ENCODE measurements at places on chromosomes 12 and 14.
A peak's percentile ranks its signal among the peaks of the same experiment; 100 is the strongest.

DNA sequence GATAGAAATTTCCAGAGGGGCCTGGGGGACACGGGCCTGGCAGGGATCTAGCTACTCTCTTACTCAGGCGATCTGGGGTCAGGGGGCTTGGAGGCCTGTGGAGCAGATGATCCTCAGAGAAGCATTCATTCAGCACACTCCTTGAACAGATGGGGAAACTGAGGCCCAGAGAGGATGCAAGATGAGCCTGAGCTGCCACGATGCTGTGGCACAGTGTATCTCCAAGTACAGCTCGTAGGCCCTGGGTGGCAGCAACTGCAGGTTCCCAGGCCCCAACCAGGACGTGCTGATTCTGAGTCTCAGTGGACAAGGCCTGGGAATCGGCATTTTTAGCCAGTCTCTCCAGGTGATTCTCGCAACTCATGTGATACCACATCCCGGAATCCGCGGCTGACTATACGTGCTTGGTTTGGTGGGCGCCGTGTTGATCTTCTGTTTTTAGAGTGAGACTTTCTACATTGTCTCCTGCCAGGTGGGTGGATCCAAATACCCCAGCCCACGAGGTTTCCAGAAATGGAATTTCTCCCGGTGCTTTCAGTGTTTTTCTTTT, 22.5 kb downstream of the ADGRD1 start:
- no peak for DNase-seq

GRCh38 chr14:34582117-34582680, 42.7 kb upstream of the EAPP start:
- DNase-seq, result no peak

GRCh38 chr14:98956661-98957060, 315.3 kb downstream of the BCL11B start:
- no peak for DNase-seq

GRCh38 chr12:58925111-58925611, 4.9 kb upstream of the LRIG3 start:
- no peak for DNase-seq

DNA sequence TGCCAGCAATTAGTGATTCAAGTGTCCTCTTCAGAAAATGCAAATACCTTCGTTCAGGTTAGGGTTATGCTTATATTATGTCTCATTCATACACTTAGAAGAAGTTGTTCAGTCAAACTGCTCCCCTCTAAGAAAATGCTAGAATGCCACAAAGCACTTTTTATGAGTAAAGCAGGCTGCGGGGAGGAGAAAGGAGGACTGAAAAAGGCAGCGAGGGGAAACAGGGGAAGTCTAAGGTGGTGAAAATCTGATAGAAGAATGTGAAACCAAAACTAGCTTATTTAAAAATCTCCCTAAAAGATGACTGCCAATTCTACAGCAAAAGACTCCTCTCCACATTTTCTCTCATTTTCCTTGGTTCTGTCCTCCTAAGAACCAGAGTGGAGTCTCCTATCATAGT, 70.1 kb downstream of the PRKD1 start:
- DNase-seq, result no peak

GRCh38 chr14:62654641-62655040, 390.6 kb downstream of the KCNH5 start:
- no peak for DNase-seq

- no peak for DNase-seq
Measured at GRCh38 chr12:65637150-65637549, 187.1 kb upstream of the HMGA2 start.

GRCh38 chr14:24966579-24966964, 83.4 kb downstream of the STXBP6 start:
- DNase-seq, result no peak

GRCh38 chr14:74599321-74599761, 12.7 kb downstream of the LTBP2 start:
- DNase-seq, result no peak

DNA sequence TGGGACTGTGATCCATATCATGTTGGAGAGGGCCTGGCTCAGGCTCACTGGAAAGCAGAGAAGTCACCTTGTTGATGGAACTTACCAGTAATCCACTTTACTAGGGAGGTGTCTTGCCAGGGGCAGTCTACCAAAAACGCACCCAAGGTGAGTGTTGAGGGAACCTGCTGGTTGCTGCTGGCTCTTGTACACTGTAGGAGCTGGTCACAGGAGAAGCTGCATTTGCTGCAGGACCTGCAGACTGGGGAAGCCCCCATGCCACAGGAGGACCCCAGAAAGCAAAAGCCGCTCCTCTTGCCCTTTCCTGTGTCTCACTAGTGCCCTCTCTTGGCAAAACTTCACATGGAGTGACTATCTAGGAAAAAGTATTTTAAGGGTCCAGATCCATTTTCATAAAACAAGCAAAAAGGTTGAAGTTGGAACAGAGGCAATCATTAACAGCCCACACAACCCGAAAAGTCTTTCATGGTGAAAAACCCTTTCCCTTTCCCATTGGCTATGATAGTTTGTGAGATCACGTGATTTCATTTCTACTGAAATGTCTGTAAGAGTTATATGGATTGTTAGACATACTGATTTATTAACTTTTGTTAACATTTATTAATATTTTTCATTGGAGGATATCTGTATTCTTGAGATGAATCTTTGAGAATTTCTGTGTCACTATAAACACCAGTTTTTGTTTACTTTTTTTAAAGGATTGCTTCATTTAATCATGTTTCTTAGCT, 59.2 kb downstream of the RASSF8 start:
- peak; percentile 4 for DNase-seq

DNA sequence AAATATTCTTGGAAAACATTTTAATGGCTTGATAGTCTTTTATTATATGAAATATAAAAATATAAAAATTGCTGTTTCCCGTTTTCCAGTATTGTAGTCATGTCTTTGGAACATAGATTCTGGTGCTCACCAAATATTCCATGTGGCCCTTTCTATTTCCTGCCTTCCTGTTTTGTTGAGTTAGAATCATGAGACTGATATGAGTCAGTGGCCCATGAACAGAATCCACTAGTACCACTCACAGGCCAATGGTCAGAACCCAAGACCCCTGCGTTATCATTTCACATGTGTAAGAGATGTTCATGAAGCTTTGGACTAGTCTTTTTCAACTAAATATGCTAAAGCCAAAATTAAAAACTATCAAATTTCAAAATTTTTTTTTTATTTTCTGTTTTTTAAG, 56.9 kb downstream of the BICD1 start:
- no peak for DNase-seq

DNA sequence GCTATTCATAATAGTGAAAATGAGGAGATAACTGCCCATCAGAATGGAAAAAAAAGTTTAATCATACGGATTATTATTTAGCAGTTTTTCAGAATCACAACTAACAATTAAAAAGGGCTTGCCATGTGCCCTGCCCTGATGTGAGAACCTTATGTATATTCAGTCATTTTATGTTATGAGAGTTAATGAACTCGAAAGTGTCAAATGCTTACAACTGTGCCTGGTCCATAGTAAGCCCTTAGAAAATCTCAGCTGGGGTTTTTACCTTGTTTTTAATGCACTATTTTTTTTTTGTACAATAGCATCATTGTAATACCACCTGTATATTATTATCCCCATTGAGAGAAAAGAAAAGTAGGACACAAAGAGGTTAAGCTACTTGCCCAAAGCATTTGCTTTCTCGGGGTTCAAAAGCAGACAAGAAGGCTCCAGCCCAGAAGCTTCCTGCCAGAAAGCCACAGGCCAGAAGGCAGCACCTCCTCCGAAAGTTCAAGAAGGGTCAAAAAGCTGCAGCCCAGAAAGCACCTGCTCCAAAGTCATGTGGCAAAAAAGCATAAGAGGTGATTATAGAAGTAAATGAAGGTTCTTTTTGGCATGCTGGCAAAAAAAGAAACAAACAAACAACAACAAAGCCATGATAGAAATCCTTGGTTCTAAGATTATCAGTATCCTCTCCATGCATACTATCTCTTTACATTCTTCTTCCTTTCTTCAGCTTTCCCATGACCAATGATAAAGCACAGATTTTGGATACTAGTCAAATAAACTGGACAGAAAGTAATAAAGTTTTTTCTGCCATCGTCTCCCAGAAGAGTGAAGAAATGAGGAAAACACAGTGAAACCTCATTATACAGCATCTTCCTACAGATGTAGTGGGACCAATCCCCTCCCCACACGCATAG, 59.1 kb upstream of the NAP1L1 start:
- DNase-seq, result no peak

- DNase-seq, result no peak
Measured at GRCh38 chr12:84572196-84572595, 340.4 kb downstream of the SLC6A15 start.

DNA sequence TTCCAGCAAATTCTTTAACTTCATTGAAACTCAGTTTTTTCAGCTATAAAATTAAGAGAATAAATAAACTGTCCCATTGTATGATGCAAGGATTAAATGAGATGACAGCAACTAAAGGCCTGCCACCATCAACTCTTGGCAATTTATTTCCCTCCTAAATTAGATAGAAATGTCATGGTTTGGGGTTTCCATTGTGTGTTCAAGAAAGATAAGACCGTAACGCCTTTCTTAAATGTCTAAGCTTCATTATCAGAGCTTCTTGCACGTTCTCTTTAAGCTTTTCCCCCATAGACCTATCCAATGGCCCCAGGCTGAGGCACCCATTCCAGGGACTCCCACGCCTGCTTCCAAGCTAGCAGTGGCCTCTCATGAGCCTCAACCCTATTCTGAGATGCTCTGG, 281.9 kb downstream of the CACNA1C start:
- no peak for DNase-seq

DNA sequence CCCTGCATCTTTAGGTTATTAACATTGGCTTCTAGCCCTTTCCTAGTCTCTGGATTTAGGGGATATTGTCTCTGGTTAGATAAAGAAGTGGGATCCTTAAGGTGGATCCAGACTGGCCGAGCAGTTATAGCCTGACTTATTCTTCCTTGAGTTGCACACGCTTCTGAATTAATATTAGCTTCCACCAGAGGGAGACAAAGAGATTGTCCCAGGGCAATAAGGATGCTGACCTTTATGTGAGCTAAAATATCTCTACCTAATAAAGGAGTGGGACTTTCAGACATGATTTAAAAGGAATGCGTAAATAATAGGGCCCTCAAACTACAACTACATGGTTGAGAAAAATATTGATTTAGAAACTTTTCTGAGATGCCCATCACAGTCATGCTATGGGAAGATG, 139.7 kb downstream of the SLCO1B3 start:
- DNase-seq, result peak; percentile 8

- DNase-seq, result no peak
Measured at GRCh38 chr12:42299392-42300308, 26.2 kb downstream of the ZCRB1 start.

DNA sequence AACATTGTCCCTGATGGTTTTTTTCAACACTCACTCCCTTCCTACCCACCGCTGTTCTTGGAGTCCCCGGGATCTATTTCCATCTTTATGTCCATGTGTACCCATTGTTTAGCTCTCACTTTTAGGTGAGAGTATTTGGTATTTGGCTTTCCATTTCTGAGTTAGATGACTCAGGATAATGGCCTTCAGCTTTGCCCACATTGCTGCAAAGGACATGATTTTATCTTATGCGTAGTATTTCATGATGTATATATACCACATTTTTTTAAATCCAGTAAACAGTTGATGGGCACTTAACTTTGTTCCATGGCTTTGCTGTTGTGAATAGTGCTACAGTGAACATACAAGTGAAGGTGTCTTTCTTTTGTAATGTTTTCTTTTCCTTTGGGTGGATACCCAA, 123.5 kb upstream of the KITLG start:
- no peak for DNase-seq

GRCh38 chr12:100963381-100963780, 168.8 kb downstream of the ANO4 start:
- no peak for DNase-seq

GRCh38 chr14:97299661-97300060, 502.5 kb downstream of the VRK1 start:
- no peak for DNase-seq

DNA sequence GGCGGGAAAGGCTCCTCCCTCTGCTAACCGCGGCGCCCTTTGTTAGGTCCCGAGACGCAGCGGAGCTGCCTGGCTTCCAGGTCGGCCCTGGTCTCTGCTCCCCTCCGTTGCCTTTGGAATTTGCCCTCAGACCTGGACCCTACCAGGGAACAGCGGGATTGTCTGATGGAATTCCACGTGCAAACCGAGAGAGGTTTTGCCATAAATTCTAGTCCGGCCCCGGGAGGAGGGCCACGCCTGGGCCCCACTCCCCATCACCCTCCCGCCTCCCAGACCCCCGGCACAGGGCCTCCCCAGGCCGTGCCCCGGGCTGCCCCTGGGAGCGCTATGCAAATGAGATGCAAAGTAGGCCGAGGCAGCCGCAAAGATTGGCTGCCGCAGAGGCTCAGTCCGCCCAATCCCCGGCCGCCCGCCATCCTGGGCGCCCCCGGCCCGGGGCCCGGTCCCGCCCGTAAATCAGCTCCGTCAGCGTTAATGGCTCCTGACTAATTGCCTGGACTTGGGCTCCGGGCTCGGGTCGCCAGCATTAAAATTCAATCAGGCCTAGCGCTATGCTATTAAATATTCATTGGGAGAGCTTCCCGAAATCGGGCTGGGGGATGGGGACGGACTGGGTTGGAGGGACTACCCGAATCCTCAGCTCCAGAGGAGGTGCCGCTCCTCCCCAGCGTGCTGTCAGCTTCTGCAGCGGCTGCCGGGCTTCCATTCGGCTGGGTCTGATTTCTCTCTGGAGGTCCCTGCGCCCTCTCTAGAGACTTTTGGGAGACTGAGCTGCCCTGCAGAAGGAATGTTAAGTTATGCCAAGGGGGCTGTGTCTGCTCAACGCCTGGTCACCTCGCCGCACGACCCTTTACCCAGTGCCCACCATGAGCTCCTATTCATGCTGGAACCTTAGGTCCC, 15.7 kb upstream of the FIGNL2 start:
- no peak for DNase-seq

DNA sequence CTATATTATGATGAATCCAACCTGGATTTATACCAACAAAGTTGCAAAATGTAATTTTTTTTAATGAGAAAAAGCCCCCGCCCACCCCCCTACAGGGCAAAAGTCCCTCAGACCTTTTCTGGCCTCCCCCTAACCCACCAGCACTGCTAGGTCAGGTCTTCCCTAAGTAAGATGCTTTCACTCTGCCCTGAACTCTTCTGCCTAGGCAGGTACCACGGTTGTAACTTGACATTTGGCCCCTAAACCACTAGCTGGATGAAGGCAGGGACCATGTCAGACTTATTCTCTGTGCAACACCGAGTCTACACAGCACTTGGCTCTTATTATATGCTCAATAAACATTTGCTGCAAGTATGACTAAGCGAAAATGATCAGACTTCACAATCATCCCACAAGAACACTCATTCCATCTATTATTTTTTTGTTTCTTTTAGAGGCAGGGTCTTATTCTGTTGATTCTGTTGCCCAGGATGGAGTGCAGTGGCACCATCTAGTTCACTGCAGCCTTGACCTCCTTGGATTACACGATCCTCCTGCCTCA, 63.2 kb downstream of the SPRING1 start:
- no peak for DNase-seq

DNA sequence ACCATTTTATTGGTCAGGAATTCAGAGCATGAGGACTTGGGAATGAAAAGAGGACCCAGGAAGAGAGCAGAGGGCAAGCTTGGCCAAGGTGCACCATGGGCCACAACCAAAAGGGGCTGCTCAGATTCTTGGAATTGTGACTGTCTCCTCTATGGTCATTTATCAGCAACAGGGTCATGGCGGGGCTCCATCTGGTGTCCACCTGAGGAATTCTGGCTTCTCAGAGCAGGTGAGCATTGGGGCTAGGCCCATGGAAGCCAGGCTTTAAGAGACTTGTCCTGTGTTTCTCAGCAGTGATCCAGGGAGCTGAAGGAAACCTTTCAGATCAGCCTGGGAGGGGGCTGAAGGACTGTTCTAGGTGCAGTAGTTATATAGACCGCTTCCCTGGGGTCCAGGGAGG, 2.6 kb upstream of the RIN3 start:
- no peak for DNase-seq

- no peak for DNase-seq
Measured at GRCh38 chr12:52537101-52537500, 15.8 kb downstream of the KRT71 start.
